ENCODE measurements at places on chromosomes 2 and 18.

DNA sequence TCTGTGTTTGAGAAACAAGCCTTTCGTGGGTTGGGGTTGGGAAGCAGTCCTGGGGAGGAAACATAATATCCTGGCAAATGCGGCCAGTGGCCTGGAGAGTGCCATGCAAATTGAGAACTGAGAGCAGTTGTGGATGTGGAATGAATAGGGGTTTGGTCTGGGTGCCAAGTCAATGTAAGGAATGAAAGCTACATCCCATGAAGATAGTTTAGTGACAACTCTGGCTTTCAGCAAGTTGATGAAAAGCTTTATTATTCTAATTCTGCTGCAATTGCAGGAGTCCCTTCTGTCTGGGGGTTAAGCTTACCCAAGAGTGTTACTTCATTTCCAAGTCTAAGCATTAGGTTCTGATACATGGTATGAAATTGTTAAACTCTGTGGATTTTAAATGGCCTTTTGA lies 771.6 kb downstream of the DPP10 start:
- no peak for DNase-seq

DNA sequence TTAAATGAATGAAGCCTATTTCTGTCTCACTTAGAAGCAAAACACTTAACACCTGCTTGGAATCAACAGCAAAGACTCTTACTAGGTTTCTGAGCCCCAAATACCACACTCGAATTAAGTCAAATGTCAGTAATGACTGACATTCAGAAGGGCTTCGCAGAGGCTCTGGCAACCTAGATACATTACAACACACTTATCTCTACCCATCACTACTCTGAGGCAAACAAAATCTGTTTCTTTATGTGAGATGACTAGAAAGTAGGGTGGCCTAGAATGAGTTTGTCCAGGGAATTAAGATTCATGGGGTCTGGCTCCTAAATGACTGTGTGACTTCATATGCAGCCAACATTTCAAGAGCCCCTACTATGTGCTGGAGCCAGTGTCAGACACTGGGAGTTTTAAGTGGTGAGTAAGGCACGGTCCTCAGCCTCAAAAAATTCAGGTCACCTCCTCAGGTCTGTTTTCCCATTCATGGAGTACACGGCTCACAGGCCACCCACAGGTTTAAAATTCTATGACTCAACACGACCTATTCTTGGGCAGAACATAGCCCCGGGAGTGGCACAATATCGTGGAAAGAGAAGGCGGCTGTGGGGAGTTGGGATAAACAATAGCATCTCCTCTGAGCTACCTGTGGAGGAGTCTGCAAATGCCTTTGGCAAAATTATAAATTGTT lies 150.3 kb upstream of the ZFP36L2 start:
- DNase-seq: no peak

GRCh38 chr18:2354292-2354691 lies 217.0 kb downstream of the METTL4 start:
- no peak for DNase-seq

GRCh38 chr18:52190195-52190594 lies 149.8 kb upstream of the DCC start:
- DNase-seq: no peak

Measured in immature natural killer cell (primary cell).